ENCODE measurements at places on chromosomes 16 and 17.
A peak's percentile ranks its signal among the peaks of the same experiment; 100 is the strongest.

DNA sequence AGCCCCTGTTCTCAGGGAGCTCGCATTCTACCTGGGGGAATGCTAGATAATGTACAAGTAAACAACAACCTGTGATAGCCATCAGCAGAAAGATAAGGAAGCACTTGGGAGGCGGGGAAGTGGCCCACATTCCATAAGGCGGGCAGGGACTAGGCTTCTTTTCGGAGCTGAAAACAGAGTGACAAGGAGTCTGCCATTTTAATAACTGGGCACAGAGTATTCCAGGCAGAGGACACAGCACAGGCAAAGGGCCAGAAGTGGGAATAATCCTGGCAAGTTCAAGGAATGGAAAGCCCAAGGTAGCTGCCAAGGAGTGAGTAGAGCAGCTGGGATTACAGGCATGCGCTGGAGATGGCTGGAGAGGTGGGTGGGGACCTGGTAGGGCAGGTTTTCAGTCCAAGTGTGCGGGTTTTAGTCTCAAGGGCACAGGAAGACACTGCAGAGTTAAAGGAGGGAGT lies 24.3 kb downstream of the USP43 start:
- no peak for DNase-seq

DNA sequence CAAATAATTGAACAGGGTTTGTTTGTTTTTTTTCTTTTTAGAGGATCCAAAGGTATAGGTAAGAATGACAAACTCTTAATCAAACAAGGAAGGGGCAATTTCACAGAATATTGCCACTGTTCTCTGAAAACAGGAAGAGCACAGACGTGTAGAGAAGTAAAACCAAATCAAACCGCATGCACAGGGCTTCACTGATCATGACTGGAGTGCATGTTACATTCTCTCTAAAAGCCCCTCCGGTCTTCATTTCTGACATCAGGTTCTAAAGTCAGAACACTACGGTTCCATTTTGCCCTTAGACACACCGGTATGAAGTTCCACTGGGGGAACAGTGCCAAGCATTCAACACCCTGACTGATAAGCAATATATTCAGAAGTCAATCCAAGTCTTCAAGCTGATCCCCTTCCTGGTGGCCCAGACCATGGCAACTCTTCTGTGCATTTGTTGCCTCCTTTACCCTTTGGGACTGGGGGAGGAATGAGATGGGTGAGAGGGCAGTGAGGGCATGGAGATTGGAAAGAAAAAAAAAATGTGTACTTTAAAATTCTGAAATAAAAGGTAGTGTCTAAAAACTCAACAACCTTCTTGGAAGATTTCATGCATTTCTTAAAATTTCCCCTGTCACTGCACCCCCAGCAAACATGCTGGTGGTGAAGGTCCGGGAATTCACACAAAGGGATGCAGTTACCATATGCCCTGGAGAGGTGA lies 1.4 kb downstream of the MMD start:
- DNase-seq: no peak

DNA sequence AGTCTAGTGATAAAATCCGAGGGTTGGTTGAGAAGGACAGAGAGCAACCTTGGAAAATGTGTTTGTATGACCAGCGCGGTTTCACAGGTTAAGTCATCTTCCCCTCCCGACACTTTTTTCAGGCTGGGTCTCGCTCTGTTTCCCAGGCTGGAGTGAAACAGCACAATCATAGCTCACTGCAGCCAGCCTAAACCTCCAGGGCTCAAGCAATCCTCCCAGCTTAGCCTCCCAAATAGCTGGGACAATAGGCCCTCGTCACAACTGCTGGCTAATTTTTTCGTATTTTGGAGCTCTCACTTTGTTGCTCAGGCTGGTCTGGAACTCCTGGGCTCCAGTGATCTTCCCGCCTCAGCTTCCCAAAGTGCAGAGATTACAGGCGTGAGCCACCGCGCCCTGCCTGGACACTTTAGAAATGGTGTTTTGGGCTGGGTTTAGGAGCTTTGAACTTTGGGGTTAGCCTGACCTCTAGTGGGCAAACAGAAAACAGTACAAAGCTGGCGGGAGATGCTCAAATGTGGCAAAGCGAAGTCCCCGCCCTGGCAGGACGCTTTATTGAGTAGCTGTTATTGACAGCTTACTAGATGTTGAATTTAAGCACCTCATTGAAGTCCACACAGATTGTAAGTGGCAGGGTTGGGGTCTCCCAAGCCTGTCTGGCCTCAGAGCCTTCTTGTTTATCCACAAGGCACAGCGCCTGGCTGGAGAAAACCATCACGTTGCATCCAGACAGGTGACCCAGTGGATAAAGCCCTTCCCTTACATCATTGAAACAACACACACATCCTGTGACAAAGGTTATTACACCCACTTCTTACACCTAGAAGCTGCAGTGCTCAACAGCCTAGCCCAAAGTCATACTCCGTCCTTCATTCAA lies 34.7 kb upstream of the RBBP6 start:
- DNase-seq: peak; percentile 32

GRCh38 chr16:84283314-84284153 lies 11.1 kb upstream of the WFDC1 start:
- DNase-seq: no peak

DNA sequence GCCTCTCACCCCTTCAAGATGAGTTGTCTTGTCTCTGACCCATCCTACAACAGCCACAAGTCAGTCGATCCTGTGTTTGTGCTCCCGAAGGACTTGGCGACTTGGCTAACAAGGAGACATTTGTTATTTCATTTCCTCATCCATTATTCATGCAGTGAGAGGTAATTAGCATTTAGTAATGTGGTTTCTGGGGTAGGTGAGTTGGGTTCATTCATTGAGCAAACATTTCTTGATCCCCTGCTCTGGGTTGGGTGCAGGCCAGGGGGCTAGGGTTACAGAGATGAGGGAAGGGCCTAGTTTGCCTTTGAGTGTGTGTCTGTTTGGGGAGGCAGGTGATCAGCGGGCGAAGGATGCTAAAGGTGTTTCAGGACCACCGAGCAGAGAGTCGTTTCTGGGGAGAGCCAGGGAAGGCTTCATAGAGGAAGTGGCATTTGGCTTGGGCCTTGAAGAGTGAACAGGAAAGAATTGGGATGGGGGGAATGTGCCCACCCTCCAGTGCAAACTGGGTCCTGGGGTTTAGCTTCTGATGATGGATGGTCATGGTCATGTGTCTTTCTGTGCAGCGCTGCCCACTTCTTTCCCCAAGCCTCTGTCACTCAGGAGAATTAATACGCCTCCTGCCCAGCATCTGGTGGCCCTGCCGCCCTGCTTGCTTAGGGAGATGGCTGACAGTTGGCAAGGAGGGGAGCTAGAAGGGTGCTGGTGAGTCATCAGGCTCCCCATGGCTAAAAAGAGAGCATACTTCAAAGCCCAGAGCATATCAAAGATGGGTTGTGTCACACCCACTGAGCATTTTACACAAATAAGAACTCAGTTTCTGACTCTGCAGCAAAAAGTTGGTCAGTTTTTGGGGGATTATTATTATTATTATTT lies 38.5 kb downstream of the MSI2 start:
- DNase-seq: peak; percentile 94

- no peak for DNase-seq
Observed at GRCh38 chr17:65177901-65178300, 40.7 kb downstream of the RGS9 start.

- no peak for DNase-seq
Observed at GRCh38 chr17:9355846-9356245, 219.8 kb downstream of the STX8 start.

DNA sequence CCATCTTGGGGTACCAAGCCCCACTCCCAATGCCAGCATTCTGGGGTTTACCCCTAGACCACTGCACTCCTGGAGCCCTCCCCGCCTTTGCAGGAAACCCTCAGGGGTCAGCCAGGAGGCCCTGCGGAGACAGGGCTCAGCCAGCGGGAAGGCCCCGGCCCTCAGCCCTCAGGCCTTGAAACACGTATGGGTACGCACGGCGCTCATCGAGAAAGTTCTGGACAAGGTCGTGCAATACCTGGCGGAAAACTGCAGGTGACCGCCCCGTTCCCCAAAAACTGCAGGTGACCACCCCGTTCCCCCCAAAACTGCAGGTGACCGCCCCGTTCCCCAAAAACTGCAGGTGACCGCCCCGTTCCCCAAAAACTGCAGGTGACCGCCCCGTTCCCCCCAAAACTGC lies 24.7 kb downstream of the SGSM2 start:
- no peak for DNase-seq

DNA sequence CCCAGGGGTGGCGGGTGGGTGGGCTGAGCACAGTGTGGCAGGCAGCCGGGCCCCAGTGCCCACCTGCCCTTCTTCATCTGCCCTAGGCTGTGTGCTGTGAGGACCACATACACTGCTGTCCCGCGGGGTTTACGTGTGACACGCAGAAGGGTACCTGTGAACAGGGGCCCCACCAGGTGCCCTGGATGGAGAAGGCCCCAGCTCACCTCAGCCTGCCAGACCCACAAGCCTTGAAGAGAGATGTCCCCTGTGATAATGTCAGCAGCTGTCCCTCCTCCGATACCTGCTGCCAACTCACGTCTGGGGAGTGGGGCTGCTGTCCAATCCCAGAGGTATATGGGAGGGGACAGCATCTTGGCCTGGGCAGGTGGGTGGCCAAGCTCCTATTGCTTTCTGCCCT lies 6.4 kb downstream of the GRN start:
- no peak for DNase-seq

DNA sequence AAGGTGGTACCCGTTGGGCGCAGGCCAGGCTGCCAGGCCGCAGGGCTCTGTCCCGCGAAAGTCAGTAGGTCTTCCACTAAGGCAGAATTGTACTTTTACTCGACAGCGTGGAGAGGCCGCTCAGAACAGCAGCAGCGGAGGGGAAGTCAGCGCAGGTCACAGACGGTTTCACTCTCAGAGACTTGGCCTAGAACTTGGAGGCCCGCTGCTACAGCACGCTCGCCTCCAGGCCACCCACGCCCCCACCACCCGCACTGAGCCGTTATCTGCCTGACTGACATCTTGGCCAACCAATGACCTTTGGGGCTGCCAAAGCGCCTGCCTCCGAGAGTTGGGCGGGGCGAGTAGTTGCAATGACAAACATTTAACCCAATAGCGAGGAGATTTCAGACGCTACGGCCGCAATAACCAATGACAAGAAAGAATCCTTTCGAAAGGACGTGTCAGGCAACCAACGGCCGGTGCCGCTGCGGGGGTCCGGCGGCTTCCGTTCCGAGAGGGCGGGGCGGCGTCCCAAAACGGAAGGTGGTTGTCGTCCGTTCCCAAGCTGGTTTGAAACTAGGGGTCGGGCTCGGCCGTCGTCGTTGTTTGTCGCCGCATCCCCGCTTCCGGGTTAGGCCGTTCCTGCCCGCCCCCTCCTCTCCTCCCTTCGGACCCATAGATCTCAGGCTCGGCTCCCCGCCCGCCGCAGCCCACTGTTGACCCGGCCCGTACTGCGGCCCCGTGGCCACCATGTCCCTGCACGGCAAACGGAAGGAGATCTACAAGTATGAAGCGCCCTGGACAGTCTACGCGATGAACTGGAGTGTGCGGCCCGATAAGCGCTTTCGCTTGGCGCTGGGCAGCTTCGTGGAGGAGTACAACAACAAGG lies at the start of gene DCAF7:
TSS of gene DCAF7 (plus strand) at position 532 of the 871 bp plus-strand sequence. CDS start at position 733, 201 bp downstream.
- peak; percentile 100 for DNase-seq

DNA sequence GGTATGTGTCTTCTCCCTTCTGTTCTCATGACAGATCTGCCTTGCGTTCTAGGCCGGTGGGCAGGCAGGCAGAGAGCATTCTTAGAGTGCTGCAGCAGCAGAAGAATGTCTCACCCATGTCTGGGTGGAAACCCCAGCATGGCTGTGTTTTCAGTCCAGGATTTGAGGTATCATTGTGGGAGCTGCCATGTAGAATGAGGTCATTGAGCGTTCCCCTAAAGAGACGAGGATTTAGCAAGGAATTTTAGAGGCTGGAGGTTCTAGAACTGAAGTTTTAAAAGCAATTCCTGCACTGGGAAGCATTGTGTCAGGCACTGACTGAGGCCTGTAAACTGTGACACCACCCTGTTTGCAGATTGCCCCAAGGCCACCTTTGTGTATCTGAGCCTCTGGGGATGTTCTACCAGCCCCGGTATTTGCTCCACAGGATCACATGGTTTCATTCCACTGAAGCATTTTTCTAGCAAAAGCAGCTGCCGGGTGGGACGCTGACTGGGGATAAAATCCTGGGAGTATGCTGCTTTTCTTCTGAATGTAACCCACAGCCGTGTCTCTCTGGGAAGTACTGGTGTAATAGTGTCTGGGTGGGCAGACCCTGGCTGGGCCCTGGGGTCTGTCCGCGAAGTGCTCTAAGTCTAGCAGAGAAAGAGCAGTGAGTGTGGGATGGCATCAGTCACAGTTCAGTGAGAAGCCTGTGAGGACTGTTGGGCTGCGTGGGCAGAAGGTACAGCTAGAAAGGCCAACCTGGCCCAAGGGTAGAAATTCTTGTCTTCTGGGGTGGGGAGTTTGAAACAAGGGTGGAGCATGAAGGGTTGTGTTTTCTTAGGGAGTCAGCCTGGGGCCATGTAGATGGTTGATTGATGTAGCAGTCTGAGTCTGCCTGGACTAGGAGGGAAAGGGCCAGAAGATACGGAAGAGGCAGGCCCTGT lies 30.2 kb downstream of the PLCD3 start:
- DNase-seq: no peak

GRCh38 chr17:81942167-81942553 lies 4.9 kb downstream of the MYADML2 start:
- DNase-seq: no peak

DNA sequence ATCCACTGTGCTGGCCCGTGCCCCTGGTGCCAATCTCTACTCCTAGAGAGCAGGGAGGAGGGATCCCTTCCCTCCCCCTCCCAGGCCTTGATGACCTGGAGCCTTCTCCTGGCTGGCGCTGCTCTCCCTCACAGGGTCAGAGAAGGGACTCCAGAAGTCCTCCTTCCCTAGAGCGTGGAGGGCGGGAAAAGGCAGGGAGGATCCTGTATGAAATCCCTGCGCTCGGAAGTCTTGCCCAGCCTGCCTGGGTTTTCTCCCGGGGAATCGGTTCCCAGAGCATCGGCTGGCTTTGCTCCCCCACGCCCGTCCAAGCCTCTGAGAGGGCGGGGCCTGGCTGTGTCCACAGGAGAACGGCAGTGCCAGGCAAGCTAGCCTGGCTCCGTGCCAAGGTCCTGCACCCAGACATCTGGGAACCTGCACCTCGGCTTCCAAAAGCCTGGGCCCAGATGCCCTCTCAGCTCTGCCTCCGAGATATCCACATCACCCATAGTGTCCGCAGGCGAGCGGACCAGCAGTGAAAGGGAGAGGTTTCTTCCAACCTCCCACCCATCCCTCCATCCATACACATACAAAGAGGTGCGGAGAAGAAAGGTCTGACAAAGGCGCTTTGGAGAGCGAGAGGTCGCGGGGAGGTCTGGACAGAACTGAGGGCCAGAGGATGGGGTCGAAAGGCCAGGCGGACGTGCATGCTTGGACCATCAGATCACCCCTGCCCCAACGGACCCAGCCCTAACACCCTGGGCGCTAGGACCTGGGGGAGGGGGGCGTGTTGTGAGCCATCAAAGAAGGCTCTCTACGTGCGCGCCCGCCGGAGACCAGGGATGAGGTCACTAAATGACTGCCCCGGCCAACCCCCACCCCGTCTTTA lies 1.1 kb downstream of the MPP2 start:
- peak; percentile 34 for DNase-seq

GRCh38 chr17:48615047-48615962 lies at the start of gene HOXB8:
Gene HOXB8 (minus strand): TSS chr17:48615292. CDS start chr17:48614704, 588 bp downstream.
- DNase-seq: no peak

DNA sequence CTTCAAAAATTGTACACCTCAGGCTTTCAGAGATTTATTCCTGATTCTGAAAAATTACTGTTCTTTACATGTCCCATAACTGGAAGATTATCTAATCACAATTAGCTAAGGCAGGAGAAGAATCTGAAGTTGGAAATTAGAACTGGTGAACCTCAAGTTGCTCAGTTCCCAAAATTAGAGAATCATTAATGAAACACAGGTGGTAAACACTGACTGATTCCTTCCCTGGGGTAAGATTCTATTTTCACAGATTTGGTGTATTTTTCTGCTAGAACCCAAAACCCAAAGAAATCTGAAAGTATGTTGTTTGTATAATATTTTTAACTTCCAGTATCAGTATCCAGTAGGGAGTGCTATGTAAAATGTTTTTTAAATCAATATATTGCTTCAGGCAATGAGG lies 25.7 kb downstream of the PHKB start:
- no peak for DNase-seq

Data from NCI-H1436 (cell line).